ENCODE measurements at places on chromosomes 3 and 15. TPM values are rescaled to one million over a fixed set of nuclear protein-coding genes. Genes with fewer than 3 reads are reported as not detected.

The POLR2M gene
- total RNA-seq = 53.6 TPM

The ZMYND10 gene
- total RNA-seq = not detected

The C3orf70 gene
- total RNA-seq = 1.4 TPM

The ZIC1 gene
- total RNA-seq = not detected

The CNTN6 gene
- not detected for total RNA-seq

The DUOXA2 gene
- not detected for total RNA-seq

GRCh38 chr3:190125436-190126068 is 4.9 kb upstream of the P3H2 start:
- peaks cover 50% of the 10 kb centered on the region for H3K27me3 ChIP-seq
- no peak for DNase-seq
- H3K27ac ChIP-seq = no peak overlapping the region
- H3K4me1 ChIP-seq = peaks cover 12% of the 10 kb centered on the region
- H3K4me3 ChIP-seq = no peak overlapping the region

DNA sequence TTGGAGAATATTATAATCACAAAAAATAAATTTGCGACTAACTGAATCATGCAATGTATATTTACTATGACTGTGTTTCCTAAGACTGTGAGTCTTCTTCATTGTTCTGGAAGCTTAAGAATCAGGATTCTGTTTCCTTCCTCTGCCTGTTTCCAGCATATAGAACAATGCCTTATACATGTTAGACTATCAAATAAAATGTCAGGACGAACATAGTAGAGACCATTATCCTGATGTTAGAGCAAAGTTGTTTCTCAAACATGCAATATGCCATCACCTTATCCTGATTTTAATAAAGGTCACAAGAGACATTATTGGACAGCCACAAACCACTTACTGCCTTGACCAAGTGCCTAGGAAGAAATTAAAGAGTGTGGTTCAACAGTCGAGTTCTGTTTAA is 457.4 kb upstream of the AGTR1 start:
- no peaks in the 10 kb centered on the region for H3K4me1 ChIP-seq
- DNase-seq = no peak

GRCh38 chr3:94083261-94083660 is 20.4 kb downstream of the NSUN3 start:
- H3K27ac ChIP-seq = no peak overlapping the region
- H3K4me1 ChIP-seq = peaks cover 7% of the 10 kb centered on the region
- H3K27me3 ChIP-seq = no peaks in the 10 kb centered on the region
- H3K36me3 ChIP-seq = peaks cover 21% of the 10 kb centered on the region
- DNase-seq = no peak

DNA sequence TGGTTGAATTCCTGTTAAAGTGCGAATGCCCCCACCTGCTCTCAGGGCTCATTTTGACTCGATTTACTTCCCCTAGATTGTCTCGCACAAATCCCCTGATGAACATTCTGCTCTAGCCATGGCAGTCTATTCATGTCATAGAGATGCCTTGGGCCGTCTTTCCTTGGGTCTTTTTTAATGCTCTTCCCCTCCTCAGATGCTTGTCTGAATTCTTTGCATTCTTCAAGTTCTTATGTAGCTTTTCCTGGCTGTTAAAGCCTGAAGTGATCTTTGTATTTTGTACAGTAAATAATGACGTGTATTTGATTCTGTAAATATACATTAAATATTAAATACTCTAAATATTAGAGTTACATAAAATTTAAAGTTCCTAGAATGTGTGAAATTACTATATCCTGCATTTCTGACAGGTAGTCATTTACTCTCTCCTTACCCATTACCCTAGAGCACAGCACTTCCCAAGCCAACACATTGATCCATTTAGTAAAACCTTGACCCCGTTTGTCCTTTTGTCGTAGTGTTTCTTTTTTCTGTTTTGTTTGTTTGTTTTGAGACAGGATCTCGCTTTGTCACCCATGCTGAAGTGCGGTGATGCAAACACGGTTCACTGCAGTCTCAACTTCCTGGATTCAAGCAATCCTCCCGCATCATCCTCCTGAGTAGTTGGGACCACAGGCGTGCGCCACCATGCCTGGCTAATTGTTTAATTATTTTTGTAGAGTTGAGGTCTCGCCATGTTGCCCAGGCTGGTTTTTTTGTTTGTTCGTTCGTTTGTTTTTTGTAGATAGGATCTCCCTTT is 47.9 kb downstream of the YEATS2 start:
- H3K4me1 ChIP-seq = no peaks in the 10 kb centered on the region
- H3K27me3 ChIP-seq = no peaks in the 10 kb centered on the region
- DNase-seq = no peak
- H3K27ac ChIP-seq = no peak overlapping the region

DNA sequence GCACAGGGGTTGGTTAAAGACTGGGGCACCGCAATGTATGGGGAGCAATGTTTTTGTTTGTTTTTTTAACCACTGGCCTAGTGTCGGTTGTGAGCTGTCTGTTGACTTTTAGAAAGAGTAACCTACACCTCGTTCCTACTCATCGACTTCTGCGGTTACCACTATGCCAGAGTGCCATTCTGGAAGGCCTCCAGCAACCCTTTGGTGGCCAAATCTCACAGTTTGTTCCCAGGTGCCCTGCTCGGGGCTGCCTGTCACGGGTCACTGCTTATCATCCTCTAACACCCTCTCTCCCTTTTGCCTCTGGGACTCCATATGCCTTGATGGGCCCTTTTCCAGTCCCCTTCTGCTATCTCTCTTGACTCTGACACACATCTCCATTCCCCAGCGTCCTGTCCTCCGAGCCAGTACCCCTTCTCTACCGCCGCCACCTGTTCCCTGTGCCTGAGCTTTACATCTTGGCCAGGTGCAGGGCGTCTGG is 290.4 kb upstream of the C2CD4B start:
- H3K27ac ChIP-seq = peak overlapping the region; percentile 87
- H3K4me3 ChIP-seq = peak overlapping the region; percentile 44
- no peaks in the 10 kb centered on the region for H3K27me3 ChIP-seq

- no peak overlapping the region for H3K4me3 ChIP-seq
- no peak for DNase-seq
- H3K27me3 ChIP-seq = no peaks in the 10 kb centered on the region
- H3K27ac ChIP-seq = no peak overlapping the region
Observed at GRCh38 chr3:36957862-36958686, 13.2 kb upstream of the TRANK1 start.

DNA sequence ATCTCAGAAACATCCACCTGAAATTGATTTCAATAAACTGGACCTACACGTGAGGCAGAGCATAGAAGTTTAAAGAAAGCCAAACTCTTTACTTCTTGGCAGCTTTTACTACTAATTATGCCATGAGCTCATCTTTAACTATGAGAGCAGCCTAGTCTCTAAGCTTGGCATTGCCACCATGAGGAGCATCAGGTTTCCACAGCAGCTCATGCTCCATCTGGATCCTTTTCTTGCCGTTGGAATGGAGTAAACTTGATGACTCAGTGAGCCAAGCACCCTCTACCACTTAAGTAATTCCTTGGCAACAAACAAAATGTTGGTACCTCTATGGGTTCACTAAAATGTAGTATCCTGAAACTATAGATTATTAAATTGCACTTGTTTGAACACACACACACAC is 583.2 kb downstream of the EPHA3 start:
- no peak for DNase-seq
- no peak overlapping the region for H3K27ac ChIP-seq
- peaks cover 3% of the 10 kb centered on the region for H3K4me1 ChIP-seq
- H3K4me3 ChIP-seq = no peak overlapping the region

GRCh38 chr3:37174532-37175126 is at the start of gene LRRFIP2:
Gene LRRFIP2, minus strand, starts transcription at chr3:37174582. Its CDS starts 25,599 bp downstream, at chr3:37148983.
- H3K4me1 ChIP-seq = peaks cover 94% of the 10 kb centered on the region
- no peaks in the 10 kb centered on the region for H3K27me3 ChIP-seq
- peak within 1 kb of the TSS; percentile 98 for H3K27ac ChIP-seq
- H3K4me3 ChIP-seq = peak within 1 kb of the TSS; percentile 98

DNA sequence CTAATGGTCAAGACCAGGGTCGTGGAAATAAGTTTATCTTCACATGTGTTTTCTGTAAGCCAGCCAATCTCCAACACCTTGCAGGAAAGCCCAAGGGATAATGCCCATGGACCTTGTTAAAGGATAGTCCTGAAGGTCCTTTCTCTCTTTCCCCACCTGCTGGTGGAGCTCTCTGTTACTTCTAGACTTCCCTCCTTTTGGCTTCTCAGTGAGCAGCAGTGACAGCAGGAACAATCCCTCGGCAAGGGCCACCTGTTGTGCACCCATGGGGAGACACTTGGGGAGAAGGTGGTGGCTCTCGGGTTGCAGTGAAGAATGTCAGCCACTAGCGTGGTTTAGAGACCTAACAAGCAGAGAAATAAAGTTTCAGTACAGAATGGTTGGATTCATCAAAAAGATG is 84.0 kb upstream of the OSBPL11 start:
- H3K36me3 ChIP-seq = no peaks in the 10 kb centered on the region
- no peak overlapping the region for H3K4me3 ChIP-seq
- H3K27me3 ChIP-seq = no peaks in the 10 kb centered on the region
- DNase-seq = no peak
- H3K4me1 ChIP-seq = peaks cover 17% of the 10 kb centered on the region

DNA sequence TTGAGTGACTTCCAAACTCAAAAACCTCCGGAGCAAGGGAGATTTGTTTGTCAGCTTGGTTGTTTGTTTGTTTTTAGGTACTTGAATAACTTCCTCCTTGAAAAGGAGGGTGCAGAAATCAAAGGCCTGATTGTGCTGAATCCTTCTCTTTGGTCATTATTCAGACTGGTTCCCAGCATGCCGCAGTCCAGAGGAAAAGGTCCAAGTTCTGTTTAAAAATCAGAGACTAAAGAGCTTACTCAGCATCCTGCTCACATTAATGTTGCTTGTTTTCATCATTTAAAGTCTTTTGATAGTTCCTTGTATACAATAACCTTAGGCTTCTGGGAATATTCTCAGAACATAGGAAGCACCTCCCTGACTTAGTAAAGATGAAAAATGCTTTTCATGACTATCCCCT is 982 bp upstream of the SCG3 start:
- no peak for DNase-seq
- H3K27me3 ChIP-seq = peaks cover 66% of the 10 kb centered on the region
- H3K27ac ChIP-seq = no peak overlapping the region
- no peaks in the 10 kb centered on the region for H3K36me3 ChIP-seq
- H3K4me3 ChIP-seq = no peak overlapping the region

DNA sequence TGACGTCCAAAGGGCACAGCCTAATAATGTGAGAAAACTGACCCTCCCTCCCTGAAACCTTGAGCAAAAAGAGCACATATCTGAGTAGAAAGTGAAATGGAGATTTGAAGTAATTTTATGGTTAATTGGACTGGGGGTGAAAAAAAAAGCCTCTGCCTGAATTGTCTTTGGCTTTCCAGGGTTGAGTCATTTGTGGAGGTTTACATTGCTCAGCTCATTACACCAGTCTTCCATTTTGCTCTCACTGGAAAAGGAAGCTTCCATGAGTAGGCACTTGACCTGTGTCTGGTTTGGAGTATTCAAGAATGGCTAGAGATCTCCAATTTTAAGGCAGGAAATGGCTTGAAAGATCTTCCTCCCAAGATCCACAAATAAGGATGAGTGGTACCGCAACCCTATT is 273.9 kb downstream of the PDCD6IP start:
- DNase-seq = no peak
- no peak overlapping the region for H3K27ac ChIP-seq
- no peaks in the 10 kb centered on the region for H3K36me3 ChIP-seq

DNA sequence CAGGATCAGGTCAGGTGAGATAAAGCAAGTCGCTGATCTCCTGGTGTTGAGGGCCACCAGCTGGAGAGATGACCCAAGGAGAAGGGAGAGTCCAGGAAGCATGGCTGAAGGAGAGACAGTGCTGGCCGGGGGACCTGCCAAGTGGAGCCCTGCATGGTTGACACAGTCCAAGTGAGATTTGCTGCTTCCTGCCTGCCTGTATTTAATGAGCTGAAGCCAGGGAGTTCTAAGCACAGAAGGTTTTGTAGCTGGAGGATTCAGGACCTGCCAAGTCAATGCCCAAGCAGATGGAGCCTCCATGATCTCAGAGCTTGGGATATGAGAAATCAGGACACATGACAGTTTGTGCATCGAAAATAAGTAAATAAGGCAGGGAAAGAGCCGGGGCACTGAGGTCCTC is 125.6 kb downstream of the SRGAP3 start:
- no peak for DNase-seq
- no peaks in the 10 kb centered on the region for H3K4me1 ChIP-seq
- no peak overlapping the region for H3K27ac ChIP-seq

DNA sequence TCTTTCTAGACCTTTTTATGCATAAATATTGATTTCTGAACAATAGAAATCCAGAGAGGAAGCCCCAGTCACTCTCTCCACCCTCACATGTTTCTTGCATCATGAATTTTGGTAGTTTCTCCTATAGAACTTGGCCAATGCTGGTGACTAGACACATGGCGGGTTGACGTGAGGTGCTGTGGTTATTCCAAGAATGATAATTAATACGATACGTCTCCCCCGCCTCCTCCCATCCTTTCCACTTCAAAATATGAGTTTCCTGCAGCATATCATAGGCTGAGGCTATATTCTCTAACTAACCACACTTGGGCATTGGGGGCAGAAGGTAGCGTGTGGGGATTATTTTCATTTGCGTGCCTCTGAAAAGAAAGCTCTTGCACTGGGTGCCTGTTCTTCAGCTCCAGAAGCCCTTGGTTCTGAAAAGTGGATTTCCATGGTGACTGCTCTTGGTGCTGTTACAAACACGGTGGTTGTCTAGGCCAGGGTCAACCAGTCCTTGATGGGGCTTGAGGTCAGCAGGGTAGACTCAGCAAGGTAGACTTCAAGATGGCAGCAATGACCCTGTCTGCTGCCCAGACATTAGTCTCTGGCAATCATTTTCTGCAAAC is 5.3 kb downstream of the TNFSF10 start:
- H3K27me3 ChIP-seq = no peaks in the 10 kb centered on the region
- H3K36me3 ChIP-seq = peaks cover 8% of the 10 kb centered on the region
- DNase-seq = no peak
- peaks cover 69% of the 10 kb centered on the region for H3K4me1 ChIP-seq
- H3K4me3 ChIP-seq = peak overlapping the region; percentile 20
- H3K27ac ChIP-seq = peak overlapping the region; percentile 86

GRCh38 chr3:109952924-109953323 is 615.6 kb upstream of the DPPA4 start:
- H3K36me3 ChIP-seq = no peaks in the 10 kb centered on the region
- peaks cover 10% of the 10 kb centered on the region for H3K4me1 ChIP-seq
- H3K4me3 ChIP-seq = no peak overlapping the region
- no peaks in the 10 kb centered on the region for H3K27me3 ChIP-seq
- DNase-seq = no peak

GRCh38 chr3:73885862-73886261 is 261.1 kb upstream of the PDZRN3 start:
- H3K27ac ChIP-seq = no peak overlapping the region
- H3K4me3 ChIP-seq = no peak overlapping the region
- no peaks in the 10 kb centered on the region for H3K4me1 ChIP-seq
- H3K36me3 ChIP-seq = no peaks in the 10 kb centered on the region

DNA sequence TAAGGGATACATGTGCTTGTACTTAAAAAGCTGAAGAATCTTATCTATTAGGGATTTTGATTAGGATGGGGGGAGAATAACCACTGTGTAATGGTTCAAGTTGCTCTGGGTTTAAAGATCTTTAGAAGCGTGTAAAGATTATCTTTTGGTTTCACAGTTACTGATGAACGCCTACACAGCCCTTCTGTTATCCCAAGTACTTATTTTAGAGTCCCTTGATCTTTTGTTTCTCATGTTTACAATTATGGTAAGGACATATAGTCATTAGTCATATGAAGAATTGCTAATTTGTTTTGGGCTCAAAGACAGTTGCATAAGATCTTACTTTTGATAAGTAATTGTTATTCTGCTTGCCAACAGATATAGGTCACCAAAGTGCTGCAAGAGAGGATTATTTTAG is 160.1 kb downstream of the PLCL2 start:
- no peak overlapping the region for H3K4me3 ChIP-seq
- DNase-seq = no peak
- H3K27ac ChIP-seq = no peak overlapping the region
- no peaks in the 10 kb centered on the region for H3K27me3 ChIP-seq
- H3K36me3 ChIP-seq = peaks cover 41% of the 10 kb centered on the region

- no peak for DNase-seq
- H3K4me3 ChIP-seq = no peak overlapping the region
- peaks cover 3% of the 10 kb centered on the region for H3K4me1 ChIP-seq
- peaks cover 27% of the 10 kb centered on the region for H3K27me3 ChIP-seq
Observed at GRCh38 chr15:81195339-81195864, 1.3 kb upstream of the IL16 start.

Measured in left ventricle myocardium inferior (tissue), 1 donor.